ENCODE measurements at places on chromosomes 5 and 9. TPM values are rescaled to one million over a fixed set of nuclear protein-coding genes. Genes with fewer than 3 reads are reported as not detected.

- no peak overlapping the region for H3K27ac ChIP-seq
- no peak for DNase-seq
- H3K4me3 ChIP-seq, result no peak overlapping the region
- H3K4me1 ChIP-seq, result no peaks in the 10 kb centered on the region
Measured at GRCh38 chr5:146072595-146072994, 32.8 kb downstream of the PLAC8L1 start.

DNA sequence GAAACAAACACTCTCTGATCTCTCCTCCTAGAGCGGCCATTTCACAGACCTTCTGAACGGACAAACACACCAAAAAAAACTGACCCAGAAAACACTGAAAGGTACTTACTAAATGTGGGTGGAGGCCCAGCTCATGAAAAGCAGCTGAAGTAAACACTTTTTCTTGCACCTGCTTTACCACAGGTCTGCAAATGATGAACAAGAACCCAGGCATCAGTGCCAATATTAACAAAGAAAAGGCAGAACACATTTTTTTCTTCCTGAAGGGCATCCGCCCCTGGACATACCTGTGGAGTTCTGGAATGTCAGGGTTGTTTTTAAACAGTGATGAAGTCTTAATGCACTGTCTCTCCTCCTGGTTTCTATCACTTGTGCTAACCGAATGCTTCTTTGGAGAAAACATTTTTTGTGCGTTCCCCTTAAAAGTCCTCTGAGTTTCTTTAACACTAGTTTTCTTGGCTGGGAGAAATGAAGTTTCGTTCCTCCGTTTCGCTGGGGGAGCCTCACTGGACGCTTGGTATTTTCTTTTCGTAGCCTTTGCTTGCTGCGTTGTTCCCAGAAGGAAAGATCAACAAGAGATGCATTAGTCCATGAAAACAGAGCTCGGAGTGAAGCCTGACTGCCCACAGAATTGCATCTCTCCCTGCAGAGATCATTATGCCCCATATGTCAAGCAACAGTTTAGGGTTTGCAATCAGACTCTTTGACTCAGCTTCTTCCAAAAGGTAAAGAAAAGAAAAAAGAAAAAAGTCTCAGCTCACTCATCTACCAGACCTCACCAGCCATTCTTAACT is 7.4 kb downstream of the DDX31 start:
- H3K27me3 ChIP-seq, result no peaks in the 10 kb centered on the region
- no peak overlapping the region for H3K4me3 ChIP-seq
- H3K36me3 ChIP-seq, result peaks cover 44% of the 10 kb centered on the region
- DNase-seq, result no peak
- no peaks in the 10 kb centered on the region for H3K4me1 ChIP-seq

DNA sequence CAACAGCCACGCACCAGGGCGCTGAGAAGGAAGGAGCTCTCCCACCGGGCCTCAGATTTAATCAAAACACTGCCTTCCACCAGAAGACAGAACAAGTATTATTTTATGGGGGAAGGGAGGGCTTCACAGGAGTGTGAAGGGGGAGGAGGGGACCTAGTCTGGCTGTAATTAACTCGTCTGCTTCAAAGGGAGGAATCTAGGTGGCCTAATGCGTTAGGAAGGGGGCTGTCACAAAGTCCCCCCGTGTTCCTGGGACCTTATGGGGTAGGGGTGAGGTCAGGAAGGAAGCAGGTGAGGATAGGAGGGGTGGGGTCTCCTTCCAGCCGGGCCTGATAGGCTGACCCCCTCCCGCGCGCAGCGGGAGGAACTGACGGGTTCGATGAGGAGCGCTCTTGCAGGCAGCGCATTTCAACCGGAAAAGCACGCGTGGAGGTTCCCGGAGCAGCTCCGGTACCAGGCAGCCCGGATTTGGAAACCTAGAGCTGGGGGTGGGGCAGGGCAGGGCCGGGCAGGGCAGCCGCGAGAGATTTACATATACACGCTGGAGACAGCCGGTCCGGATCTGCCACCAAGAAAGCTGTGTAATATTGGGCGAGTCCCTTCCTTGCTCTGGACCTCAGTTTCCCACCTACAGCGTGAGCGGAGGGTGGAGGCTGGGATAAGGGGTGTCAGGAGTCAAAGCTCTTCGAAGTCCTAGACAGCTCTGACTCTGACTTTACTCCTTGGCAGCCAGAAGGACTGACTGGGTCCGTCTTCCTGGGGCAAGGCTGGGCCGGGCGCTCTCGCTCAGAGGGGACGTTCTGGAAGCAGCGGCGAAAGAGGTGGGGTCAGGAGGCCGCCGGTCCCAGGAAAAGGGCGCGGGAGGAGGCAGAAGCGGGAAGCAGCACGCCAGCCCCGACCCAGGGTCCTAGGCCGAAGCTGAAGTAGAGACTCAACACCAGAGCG is 1.8 kb downstream of the SHB start:
- DNase-seq, result peak; percentile 47
- peaks cover 18% of the 10 kb centered on the region for H3K4me1 ChIP-seq
- H3K36me3 ChIP-seq, result no peaks in the 10 kb centered on the region
- H3K4me3 ChIP-seq, result peak overlapping the region; percentile 96
- no peaks in the 10 kb centered on the region for H3K27me3 ChIP-seq

- peak within 1 kb of the TSS; percentile 47 for H3K4me3 ChIP-seq
- H3K27ac ChIP-seq, result peak within 1 kb of the TSS; percentile 62
- peak; percentile 89 for DNase-seq
- peaks cover 27% of the 10 kb centered on the region for H3K4me1 ChIP-seq
Measured at GRCh38 chr9:137302118-137302448, at the start of gene NRARP. Gene NRARP (minus strand): TSS chr9:137302271. CDS start chr9:137301928, 343 bp downstream.

GRCh38 chr5:148909040-148909439 is 82.6 kb downstream of the ADRB2 start:
- H3K4me3 ChIP-seq, result no peak overlapping the region
- H3K4me1 ChIP-seq, result peaks cover 5% of the 10 kb centered on the region
- no peak for DNase-seq
- no peaks in the 10 kb centered on the region for H3K27me3 ChIP-seq
- no peaks in the 10 kb centered on the region for H3K36me3 ChIP-seq
- H3K27ac ChIP-seq, result peak overlapping the region; percentile 35

- no peaks in the 10 kb centered on the region for H3K4me1 ChIP-seq
- H3K27me3 ChIP-seq, result no peaks in the 10 kb centered on the region
- H3K36me3 ChIP-seq, result no peaks in the 10 kb centered on the region
- DNase-seq, result no peak
Measured at GRCh38 chr5:11863911-11864310, 40.3 kb downstream of the CTNND2 start.

- no peak overlapping the region for H3K4me3 ChIP-seq
- no peak overlapping the region for H3K27ac ChIP-seq
- no peaks in the 10 kb centered on the region for H3K27me3 ChIP-seq
- peak; percentile 87 for DNase-seq
- no peaks in the 10 kb centered on the region for H3K36me3 ChIP-seq
Measured at GRCh38 chr9:76704593-76705204, 59.5 kb upstream of the PCA3 start.

- no peak for DNase-seq
- no peak overlapping the region for H3K4me3 ChIP-seq
- no peaks in the 10 kb centered on the region for H3K4me1 ChIP-seq
- no peaks in the 10 kb centered on the region for H3K27me3 ChIP-seq
- H3K27ac ChIP-seq, result no peak overlapping the region
- H3K36me3 ChIP-seq, result no peaks in the 10 kb centered on the region
Measured at GRCh38 chr5:136511046-136511445, 145.7 kb upstream of the TRPC7 start.

DNA sequence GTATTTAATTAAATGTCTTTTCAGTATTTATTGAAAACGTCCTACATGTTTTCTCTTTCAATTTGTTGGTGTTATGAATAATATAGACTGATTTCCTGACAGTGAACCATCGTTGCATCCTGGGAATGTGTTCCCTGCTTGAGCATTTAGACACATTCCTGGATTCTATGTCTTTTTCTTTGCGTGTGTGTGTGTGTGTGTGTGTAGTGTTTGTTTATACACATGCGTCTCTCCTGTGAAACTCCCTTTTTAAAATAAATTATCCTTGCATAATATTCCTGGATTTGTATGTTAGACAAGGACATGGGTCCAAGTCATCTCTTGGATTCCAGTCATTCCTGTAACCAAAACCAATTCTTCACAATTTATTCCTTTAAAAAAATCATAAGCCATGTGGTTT is 153.4 kb downstream of the HSPA4 start:
- peaks cover 7% of the 10 kb centered on the region for H3K27me3 ChIP-seq
- no peak overlapping the region for H3K27ac ChIP-seq
- no peak overlapping the region for H3K4me3 ChIP-seq
- no peaks in the 10 kb centered on the region for H3K36me3 ChIP-seq
- DNase-seq, result no peak

GRCh38 chr5:36658038-36658756 is 51.8 kb downstream of the SLC1A3 start:
- H3K27me3 ChIP-seq, result no peaks in the 10 kb centered on the region
- H3K36me3 ChIP-seq, result no peaks in the 10 kb centered on the region
- DNase-seq, result no peak
- no peak overlapping the region for H3K4me3 ChIP-seq

DNA sequence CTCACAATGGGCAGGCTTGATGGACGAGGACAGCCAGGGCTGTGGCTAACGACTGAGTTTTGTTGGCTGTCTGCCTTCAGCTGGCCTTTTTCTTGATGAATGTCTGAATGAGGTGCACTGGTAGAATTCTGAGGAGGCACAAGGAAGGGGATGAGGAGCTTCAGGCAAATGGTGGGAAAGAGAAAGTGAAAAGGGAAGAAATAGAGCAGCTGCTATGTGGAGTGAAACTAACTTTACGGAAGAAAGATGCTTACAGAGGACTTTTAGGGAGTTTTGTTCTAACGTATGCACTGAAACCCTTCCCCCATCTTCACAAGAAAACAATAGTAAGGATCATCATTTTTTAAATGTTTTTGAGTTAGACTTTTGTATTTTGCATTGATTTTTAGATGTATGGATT is 45.3 kb downstream of the OR2K2 start:
- no peaks in the 10 kb centered on the region for H3K27me3 ChIP-seq
- peaks cover 8% of the 10 kb centered on the region for H3K4me1 ChIP-seq
- H3K4me3 ChIP-seq, result no peak overlapping the region
- DNase-seq, result no peak
- no peaks in the 10 kb centered on the region for H3K36me3 ChIP-seq
- H3K27ac ChIP-seq, result no peak overlapping the region

GRCh38 chr5:172364773-172365172 is 81.2 kb upstream of the UBTD2 start:
- no peak overlapping the region for H3K27ac ChIP-seq
- H3K36me3 ChIP-seq, result no peaks in the 10 kb centered on the region
- H3K27me3 ChIP-seq, result no peaks in the 10 kb centered on the region

DNA sequence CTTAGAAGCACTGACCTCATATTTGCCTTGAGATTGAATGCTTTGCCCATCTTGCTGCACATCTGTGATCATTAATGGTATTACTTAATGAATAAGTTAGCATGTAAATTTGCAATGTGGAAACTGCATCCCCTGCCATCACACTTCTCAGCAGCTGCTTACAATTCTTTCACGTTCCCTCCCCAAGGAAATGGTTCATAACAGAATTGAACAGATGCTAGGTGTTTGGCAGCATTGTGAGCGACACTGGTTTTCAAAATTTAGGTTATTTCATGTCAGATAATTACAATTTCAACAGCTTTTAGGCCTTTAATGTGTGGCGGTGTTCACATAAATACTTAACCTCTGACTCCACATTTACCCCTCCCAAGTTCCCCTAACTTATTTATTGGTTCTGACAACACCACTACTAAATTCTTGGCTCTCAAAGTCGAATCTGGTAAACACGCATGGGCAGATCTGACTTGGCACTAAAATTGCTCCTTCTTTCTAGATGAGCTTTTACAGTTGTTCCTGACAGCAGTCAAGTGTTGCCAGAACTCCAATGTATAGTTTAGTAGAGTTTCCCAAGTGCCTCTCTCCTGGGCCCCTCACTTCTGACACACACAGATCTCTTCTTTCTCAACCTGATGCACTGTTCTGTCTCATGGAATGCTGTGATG is 46.8 kb downstream of the SLC1A3 start:
- H3K36me3 ChIP-seq, result no peaks in the 10 kb centered on the region
- H3K4me1 ChIP-seq, result peaks cover 36% of the 10 kb centered on the region
- H3K4me3 ChIP-seq, result no peak overlapping the region
- peaks cover 3% of the 10 kb centered on the region for H3K27me3 ChIP-seq

DNA sequence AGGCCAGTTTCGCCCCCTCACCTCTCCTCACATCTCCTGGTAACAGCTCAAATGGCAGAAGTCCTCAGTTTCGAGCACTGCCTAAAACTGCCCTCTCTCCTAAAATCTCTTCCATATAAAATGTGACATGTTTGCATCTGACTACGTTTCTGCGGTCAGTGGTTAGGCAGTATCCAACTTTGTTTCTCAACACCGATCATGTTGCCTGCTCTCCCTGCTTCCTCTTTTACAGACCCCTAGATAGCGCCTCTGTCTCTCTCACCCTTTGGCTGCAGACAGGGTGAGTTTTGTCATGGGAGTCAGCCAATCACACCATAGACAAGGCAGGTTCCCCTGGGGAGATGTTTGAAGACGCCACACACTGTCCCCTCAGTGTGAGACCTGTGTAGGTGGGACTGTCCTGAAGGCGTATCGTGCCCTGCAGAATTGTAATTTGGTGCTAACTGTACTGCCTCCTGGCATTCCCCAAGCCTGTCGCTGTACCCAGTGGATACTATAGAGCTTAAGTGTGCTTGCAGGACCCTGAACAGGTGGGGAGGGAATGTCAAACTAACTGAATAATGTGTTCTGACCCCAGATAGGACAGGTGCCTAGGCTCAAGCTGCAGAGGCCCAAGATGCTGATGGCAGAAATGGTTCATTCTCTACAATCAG is 1.1 kb downstream of the HEXB start:
- peak overlapping the region; percentile 75 for H3K4me3 ChIP-seq
- DNase-seq, result peak; percentile 11
- peaks cover 24% of the 10 kb centered on the region for H3K4me1 ChIP-seq

DNA sequence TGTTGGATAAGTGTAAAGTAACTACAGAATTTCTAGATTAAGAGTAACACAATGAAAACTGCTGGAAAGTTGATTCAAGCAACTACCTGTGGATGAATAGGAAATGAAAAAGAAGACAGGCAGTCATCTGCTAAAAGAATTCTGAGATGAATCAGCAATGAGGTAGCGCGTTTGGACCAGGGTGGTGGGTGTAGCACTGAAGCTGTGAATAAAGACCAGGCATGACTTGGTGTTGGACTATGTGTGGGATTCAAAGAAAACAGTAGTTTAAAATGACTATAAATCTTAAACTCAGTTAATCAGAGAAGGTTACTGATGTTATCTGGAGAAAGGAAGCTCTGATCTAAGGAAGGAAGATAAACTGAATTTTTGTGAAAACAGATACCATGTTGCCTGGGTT is 159.8 kb downstream of the FBN2 start:
- no peak for DNase-seq
- no peaks in the 10 kb centered on the region for H3K4me1 ChIP-seq
- H3K36me3 ChIP-seq, result no peaks in the 10 kb centered on the region
- no peak overlapping the region for H3K27ac ChIP-seq

GRCh38 chr9:38108326-38108725 is 39.3 kb upstream of the SHB start:
- H3K4me3 ChIP-seq, result no peak overlapping the region
- no peak overlapping the region for H3K27ac ChIP-seq
- H3K27me3 ChIP-seq, result no peaks in the 10 kb centered on the region

GRCh38 chr5:78633700-78634099 is 14.9 kb downstream of the LHFPL2 start:
- H3K36me3 ChIP-seq, result peaks cover 17% of the 10 kb centered on the region
- no peak overlapping the region for H3K4me3 ChIP-seq
- no peaks in the 10 kb centered on the region for H3K4me1 ChIP-seq
- no peak for DNase-seq
- no peak overlapping the region for H3K27ac ChIP-seq

CATSPER3 gene
- 0.85 TPM for total RNA-seq

GABRA1 gene
- total RNA-seq, result not detected

PFN3 gene
- not detected for total RNA-seq

LHX3 gene
- total RNA-seq, result not detected

LCN1 gene
- not detected for total RNA-seq

NME5 gene
- total RNA-seq, result 5.9 TPM

SPINK14 gene
- not detected for total RNA-seq

PTPN3 gene
- total RNA-seq, result 15.9 TPM

Measured in left lung (tissue), 14 donors.